Cerebellum (tissue), 4 donors: ENCODE measurements at places on chromosomes 12 and 14.
A peak's percentile ranks its signal among the peaks of the same experiment; 100 is the strongest.

- DNase-seq = no peak
These were observed 154.2 kb upstream of the MYL2 start for GRCh38 chr12:111074559-111074958.

DNA sequence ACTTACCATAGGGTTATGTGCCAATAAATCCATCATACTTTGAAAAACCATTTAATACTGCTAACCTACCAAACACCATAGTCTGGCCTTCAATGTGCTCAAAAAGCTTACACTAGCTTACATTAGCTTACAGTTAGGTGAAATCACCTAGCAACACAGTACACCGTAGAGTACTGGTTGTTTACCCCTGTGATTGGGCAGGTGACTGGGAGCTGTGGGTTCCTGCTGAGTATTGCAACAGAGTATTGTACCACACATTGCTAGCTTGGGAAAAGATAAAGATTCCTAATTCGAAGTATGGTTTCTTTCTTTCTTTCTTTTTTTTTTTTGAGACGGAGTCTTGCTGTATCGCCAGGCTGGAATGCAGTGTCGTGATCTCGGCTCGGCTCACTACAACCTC, 5.6 kb downstream of the ATP5MC2 start:
- DNase-seq = no peak

GRCh38 chr12:115623764-115624334, 653.6 kb downstream of the MED13L start:
- DNase-seq = no peak

GRCh38 chr12:69553628-69554248, 31.5 kb upstream of the CCT2 start:
- DNase-seq = peak; percentile 26

GRCh38 chr14:52950410-52950897, 396 bp downstream of the FERMT2 start:
- peak; percentile 66 for DNase-seq

DNA sequence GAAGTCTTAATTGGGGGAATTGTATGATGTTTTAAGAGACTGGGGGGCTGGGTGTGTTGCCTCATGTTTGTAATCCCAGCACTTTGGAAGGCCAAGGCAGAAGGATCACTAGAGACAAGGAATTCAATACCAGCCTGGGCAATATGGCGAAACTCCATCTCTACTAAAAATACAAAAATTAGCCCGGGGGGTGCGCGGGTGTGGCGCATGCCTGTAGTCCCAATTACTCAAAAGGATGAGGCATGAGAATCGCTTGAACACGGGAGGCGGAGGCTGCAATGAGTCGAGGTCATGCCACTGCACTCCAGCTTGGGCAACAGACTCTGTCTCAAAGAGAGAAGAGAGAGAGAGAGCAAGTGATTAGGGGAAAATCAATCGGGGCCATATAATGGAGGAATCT, 600.5 kb downstream of the SLC16A7 start:
- DNase-seq = no peak

DNA sequence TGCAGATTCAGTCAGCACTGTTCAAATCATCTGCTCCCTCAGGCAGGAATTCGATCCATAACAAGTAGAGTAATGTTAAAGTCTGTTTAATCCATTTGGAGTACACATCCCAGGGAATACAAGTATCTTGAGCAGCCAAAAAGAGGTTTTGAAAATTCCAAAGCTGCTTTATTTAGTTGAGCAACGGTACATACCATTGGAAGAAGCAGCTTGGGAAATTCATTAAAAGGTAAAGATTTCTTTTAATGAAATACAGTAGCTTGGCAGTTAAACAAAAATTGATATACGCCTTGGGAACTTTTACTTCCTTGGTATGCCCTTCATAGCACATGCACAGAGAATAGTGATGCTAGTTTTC, 153.8 kb downstream of the LRIG3 start:
- no peak for DNase-seq

DNA sequence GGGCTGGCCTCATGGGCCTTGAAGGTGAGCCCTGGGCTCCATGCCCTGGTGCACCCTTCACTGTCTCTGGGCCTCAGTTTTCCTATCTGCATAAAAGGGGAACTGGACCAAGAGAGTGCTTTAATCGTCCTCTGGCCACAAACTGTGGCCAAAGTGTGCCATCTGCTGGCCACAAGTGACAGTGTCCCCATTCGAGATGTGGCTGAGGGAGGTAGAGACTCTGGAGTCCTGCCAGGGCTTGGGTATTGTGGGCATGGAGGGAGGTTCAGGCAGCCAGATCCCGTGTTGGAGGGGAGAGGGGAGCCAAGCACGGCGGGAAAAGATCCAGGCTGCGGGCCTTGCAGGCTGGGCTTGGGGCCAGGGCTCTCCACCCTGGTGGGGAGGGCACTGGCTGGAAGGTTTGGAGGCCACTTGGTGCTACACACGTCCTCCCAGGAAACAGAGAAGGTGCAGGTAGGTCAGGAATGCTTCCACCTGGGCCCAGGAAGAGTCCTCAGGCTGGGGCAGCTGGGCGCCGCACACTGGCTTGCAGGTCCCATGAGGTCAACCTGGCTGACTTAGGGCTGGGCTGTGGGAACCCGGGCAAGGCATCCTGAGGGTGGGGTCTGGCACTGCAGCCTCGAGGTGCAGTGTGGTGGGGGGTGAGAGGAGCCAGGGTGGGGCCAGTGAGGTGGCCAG, 7.3 kb upstream of the KIF26A start:
- DNase-seq = peak; percentile 35

DNA sequence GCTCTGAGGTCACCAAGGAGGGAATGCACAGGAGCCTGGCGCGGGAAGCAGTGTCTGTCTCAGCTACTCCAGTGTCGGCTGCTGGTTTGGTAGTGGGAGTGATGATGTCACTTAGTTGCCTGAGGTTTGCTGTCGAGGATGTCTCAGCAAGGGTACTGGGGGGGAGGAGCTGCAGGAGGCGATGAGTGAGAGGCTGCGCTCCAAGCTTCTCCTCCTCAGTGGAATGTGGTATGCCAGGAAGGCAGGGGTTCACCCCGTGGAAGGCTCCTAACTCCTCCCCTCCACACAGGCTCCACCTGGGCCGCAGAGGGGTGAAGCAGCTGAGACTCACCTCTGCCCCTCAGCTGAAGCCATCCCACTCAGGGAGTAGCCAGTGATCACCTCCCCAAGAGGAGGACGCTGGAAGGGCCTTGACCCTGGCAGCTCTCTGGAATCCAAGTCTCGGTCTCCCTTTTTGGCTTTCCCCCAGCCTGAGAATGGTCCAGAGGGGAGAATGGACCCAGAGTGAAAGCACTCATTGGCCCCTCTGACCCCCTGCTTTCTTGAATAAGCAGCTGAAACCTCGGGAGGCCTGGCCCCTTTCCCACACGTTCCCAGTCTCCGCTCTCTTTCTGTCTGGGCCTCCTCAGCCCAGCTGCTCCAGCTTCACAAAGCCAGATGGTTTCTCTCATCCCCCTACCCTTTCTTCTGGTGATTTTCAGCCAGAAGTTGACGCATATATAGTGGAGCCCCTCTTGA, 178.9 kb upstream of the FKBP4 start:
- DNase-seq = no peak

DNA sequence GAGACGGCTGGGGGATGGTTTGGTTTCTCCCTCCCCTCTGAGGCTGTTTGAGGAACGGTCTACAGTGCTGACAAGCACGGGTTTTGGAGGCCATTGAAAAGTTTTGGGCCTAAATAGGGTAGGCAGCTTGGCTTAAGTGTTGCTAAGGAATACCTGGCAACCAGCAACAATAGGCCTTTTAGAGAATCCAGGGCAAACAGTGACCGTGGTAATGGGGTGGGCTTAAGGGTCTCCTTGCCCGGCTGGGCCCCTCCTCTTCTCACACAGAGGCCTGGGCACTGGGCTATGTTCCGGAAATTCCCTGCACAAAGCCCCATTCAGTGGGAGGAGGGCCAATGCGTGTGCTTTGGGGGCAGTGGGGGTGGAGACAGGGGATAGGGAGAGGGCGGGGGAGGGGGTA, 55.4 kb downstream of the ASCL1 start:
- DNase-seq = peak; percentile 15

GRCh38 chr14:22463763-22464173, 125.3 kb downstream of the DAD1 start:
- peak; percentile 61 for DNase-seq

DNA sequence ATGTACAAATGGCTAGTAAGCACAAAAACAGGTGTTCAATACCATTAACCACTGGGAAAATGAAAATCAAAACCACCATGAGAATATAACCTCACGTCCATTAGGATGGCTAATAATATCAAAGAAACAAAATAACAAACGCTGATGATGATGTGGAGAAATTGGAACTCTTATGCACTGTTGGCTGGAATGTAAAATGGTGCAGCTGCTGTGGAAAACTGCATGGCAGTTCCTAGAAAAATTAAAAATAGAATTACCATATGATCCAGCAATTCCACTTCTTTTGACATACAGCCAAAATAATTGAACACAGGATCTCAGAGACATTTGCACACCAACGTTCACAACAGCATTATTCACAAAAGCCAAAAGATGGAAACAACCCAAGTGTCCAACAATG, 51.5 kb downstream of the TMPRSS12 start:
- no peak for DNase-seq

DNA sequence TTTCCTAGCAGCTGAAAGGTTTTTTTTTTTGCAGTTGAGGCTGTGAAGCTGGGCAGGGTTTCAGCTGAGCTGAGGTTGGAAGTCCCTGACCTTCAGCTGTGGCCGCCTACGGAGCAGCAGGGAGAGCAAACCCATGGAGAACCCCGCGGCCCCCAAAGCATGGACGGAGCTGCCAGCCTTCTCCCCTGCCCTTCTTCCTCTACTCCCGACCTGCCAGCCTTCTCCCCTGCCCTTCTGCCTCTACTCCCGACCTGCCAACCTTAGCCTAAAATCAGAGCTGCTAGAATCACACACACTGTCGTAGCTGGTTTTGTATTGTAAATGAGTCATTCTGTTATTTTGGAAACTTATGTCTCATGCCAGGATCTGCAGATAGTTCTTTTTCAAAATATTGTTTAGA, 74.6 kb downstream of the PPP2R5C start:
- no peak for DNase-seq

DNA sequence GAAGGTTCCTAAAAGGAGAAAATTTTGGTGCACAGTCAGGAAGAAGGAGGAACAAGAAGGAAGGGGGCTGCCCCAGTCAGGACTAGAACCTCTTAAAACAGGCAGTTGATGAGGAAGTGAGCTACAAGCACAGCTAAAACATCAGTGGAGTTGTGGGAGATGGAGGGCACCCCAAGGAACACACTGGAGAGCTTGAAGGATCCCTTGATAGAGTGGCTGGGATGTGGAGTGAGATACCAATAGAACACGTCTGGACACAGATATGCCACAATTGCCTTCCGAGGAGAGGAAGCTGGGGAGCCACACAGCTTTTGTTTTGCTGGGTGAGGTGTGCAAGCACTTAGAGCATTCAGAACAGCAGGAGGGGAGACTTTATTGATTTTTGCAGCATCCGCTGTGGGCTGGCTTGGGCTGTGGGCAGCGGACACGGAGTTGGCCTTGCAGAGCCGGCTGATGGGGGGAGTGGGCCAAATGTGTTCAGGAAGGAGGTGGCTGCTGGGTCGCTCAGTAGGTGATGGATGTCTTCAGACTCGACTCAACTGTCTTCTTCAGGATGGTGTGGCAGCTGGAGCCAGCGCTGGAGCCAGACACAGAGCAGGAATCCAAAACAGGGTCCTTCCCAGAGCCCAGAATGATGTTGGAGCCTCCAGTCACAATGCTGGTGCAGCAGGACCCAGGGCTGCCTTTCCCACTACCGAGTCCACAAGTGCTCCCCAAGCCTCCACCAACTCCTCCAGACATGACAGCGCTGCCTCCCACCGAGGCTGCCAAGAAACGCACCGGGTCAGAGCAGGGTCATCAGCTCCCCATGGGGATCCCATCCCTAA, 4.7 kb upstream of the KRT79 start:
- no peak for DNase-seq

- no peak for DNase-seq
These were observed 78.2 kb downstream of the IRF2BPL start for GRCh38 chr14:76950055-76951020.

- no peak for DNase-seq
These were observed 673.7 kb upstream of the TBX3 start for GRCh38 chr12:115357681-115358080.

DNA sequence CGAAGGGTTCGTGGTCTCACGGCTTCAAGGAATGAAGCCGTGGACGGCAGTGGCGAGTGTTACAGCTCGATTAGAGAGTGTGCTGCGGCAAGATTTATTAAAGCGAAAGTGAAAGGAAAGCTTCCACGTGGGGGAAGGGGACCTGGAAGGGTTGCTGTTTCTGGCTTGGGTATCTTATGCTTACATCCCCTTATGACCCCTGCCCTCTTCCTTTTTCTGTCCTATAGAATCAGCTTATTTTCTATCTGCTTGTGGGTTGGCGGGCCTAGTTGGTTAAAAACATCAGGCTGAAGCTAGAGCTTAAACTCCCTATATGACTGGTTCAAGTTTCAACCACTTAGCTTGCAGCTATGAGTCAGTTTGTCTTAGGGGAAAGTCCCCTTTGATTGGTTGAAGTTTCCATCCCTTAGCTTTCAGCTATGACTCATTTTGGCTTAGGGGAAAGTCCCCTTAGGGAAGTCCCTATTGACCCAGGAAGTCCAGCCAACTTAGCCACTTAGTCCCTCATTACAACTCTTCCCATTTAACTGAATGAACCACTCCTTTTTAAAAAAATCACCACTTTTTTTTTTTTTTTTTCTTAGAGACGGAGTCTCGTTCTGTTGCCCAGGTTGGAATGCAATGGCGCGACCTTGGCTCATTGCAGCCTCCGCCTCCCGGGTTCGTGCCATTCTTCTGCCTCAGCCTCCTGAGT, 1494.7 kb upstream of the TMEM132C start:
- no peak for DNase-seq

DNA sequence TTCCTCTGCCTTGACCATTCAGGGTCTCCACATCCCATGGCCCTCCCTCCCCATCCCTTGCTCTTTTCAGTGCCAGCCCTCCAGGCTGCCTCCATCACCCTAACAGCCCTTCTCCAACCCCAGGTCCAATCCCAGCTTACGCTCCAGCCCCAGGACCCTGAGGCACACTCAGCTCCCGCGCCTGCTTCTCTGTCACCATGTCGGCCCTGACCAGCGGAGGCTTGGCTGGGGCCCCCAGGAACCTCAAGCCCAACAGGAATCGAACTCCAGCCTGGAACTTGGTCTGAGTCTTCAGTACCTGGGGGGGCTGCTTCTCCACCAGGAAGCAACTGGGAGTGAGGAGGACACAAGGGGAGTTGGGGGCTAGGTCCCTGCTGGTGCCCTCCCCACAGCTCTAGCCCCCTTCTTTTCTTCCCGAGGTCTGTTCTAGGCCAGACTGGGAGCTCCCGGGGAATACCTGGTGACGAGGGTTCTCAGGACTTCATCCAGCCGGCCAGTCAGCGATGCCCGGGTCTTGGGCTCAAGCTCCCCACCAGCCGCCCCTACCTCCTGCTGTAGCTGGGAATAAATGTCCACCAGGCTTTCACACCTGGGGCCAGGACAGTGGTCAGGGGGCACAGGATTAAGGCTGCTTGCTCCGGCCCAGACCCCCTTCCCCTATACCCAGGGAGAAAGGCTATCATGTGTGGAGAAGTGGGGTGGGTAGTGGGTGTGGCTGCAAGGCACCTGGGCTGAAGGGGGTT, 6.0 kb downstream of the STAT6 start:
- DNase-seq = no peak

DNA sequence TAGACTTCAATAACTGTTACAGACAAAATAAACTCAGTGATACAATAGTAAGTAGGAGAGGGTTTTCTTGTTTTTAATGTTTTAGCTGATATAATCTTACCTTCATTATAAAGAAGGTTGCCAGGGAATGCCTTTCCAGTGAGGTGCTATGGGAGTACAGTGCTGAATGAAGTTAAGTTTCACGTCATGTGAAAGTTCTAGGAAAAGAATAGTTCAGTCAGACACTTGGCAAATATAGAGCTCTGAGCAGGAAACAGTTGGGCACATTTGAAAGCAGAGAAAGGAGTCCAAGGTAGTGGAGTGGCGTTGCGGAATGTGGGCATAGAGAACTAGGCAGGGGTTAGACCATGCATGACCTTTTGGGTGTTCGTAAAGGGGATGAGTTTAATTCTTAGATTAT, 88.6 kb upstream of the DCN start:
- DNase-seq = no peak
